ENCODE measurements at places on chromosomes 11 and 22. TPM values are rescaled to one million over a fixed set of nuclear protein-coding genes. Genes with fewer than 3 reads are reported as not detected.

Gene OR51B2
- not detected for total RNA-seq

Gene CBLIF
- not detected for total RNA-seq

Gene THY1
- total RNA-seq = 0.96 TPM

Gene FAM111A
- 9.3 TPM for total RNA-seq

Gene ZNF214
- 1.8 TPM for total RNA-seq

Gene SLC7A4
- total RNA-seq = 0.23 TPM

Gene PRRG4
- total RNA-seq = 12.2 TPM

Gene APOL5
- total RNA-seq = not detected

Gene TCN1
- total RNA-seq = 0.45 TPM

Gene SOX6
- 14.1 TPM for total RNA-seq

Gene BDNF
- 0.05 TPM for total RNA-seq

Gene NCAPH2
- total RNA-seq = 18.8 TPM

Gene TMEM80
- 16.8 TPM for total RNA-seq

Gene SHISAL1
- 0.10 TPM for total RNA-seq

Gene GPR83
- 0.28 TPM for total RNA-seq

Gene IL18BP
- 3.0 TPM for total RNA-seq

Gene TNNT3
- total RNA-seq = not detected

Gene TMPRSS5
- total RNA-seq = 0.65 TPM

Gene SCT
- 0.81 TPM for total RNA-seq

Gene ART1
- total RNA-seq = not detected

Gene SLC17A6
- not detected for total RNA-seq

Gene CCDC116
- 0.45 TPM for total RNA-seq

Gene SCARF2
- total RNA-seq = 2.2 TPM

Gene HTR3B
- not detected for total RNA-seq

Gene BTBD18
- total RNA-seq = not detected

Gene PAK1
- total RNA-seq = 8.8 TPM

Gene GTSE1
- total RNA-seq = 0.63 TPM

Gene MMP3
- not detected for total RNA-seq

Gene MUC6
- 1.0 TPM for total RNA-seq

Gene DKK3
- 5.5 TPM for total RNA-seq

Gene PARVA
- 22.4 TPM for total RNA-seq

Gene TMEM121B
- 0.10 TPM for total RNA-seq

Gene PGA5
- total RNA-seq = 0.18 TPM

Gene HEPN1
- total RNA-seq = not detected

Gene DEPDC7
- 26.1 TPM for total RNA-seq

Gene CXCR5
- total RNA-seq = 0.08 TPM

Gene CCDC73
- 0.40 TPM for total RNA-seq

Gene TKFC
- 176 TPM for total RNA-seq

Gene PANX2
- total RNA-seq = 10.6 TPM
